SJCRH30 (cell line): ENCODE measurements at places on chromosomes 3 and 15. TPM values are rescaled to one million over a fixed set of nuclear protein-coding genes. Genes with fewer than 3 reads are reported as not detected.

Gene GABRR3
- 0.03 TPM in 1 of 2 replicates, not detected in the other for total RNA-seq

Gene GPR15
- not detected in 2 replicates for total RNA-seq

Gene SLC24A5
- total RNA-seq = not detected in 2 replicates

Gene FBXL22
- 0.10 and 0.34 TPM in 2 replicates for total RNA-seq

Gene HTR3C
- not detected in 2 replicates for total RNA-seq

Gene TOPAZ1
- 0.10 and 0.12 TPM in 2 replicates for total RNA-seq

DNA sequence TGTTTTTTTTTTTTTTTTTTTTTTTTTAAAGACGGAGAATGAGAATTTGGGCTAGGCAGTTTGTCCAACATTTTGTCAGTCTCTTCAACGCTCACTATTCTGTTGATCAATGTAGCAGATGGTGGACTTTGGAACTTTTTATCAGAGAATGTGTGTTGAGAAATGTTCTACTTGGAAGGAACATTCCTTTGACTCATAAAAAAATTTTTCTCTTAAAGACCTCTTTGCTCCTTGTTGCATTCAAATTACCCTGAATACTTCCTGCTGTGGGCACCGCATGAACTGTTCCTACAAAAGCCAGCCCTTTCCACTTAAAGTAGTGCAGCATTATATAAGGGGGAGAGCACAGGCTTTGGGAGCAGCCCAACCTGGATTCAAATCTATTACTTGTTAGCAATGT lies 182.9 kb downstream of the AKAP13 start:
- no peak for DNase-seq
- no peaks in the 10 kb centered on the region for H3K27me3 ChIP-seq
- H3K36me3 ChIP-seq = 0 out of 2 replicates have a peak, but pooled peaks cover 5% of the 10 kb centered on the region
- no peak overlapping the region for H3K27ac ChIP-seq

GRCh38 chr3:96510334-96510733 lies 304.1 kb upstream of the EPHA6 start:
- no peak overlapping the region for H3K4me3 ChIP-seq
- no peak overlapping the region for H3K27ac ChIP-seq
- H3K36me3 ChIP-seq = no peaks in the 10 kb centered on the region
- no peaks in the 10 kb centered on the region for H3K4me1 ChIP-seq

- peak overlapping the region; percentile 71 for H3K4me3 ChIP-seq
- H3K27ac ChIP-seq = peak overlapping the region; percentile 91
- H3K36me3 ChIP-seq = peaks cover 10% of the 10 kb centered on the region; the same call in 1 of the 2 replicates
- H3K27me3 ChIP-seq = no peaks in the 10 kb centered on the region
- no peaks in the 10 kb centered on the region for H3K4me1 ChIP-seq
Observed at GRCh38 chr3:57756528-57757401, 656 bp downstream of the SLMAP start.

DNA sequence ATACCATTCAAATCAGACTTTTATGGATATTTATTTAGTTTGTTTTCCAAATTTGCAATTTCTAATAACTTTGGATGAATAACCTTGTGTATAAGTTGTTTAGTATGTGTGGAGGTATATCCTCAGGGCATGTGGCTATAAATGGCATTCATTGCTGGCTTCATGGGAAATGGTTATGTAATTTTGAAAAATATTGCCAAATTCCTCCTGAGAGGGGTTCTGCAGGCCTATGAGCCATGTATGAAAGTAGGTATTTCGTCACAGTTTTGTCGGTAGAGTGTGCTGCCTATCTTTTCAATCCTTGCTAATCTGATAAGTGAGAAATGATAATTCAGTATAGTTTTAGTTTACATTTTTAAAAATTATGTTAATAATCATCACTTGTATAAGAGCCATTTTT lies 256.4 kb upstream of the ZNF385D start:
- H3K4me3 ChIP-seq = no peak overlapping the region
- no peak for DNase-seq
- H3K4me1 ChIP-seq = no peaks in the 10 kb centered on the region
- no peak overlapping the region for H3K27ac ChIP-seq

GRCh38 chr15:87573039-87573438 lies 683.5 kb downstream of the NTRK3 start:
- H3K27ac ChIP-seq = no peak overlapping the region
- no peaks in the 10 kb centered on the region for H3K4me1 ChIP-seq
- no peak for DNase-seq
- no peak overlapping the region for H3K4me3 ChIP-seq
- H3K27me3 ChIP-seq = no peaks in the 10 kb centered on the region

GRCh38 chr3:49279376-49279775 lies 2.3 kb upstream of the C3orf62 start:
- peaks cover 38% of the 10 kb centered on the region for H3K36me3 ChIP-seq
- no peak overlapping the region for H3K4me3 ChIP-seq
- H3K27me3 ChIP-seq = no peaks in the 10 kb centered on the region
- H3K4me1 ChIP-seq = no peaks in the 10 kb centered on the region

- no peaks in the 10 kb centered on the region for H3K27me3 ChIP-seq
- H3K36me3 ChIP-seq = no peaks in the 10 kb centered on the region
- H3K4me3 ChIP-seq = no peak overlapping the region
- DNase-seq = no peak
- H3K27ac ChIP-seq = no peak overlapping the region
Observed at GRCh38 chr3:16378920-16379319, 113.9 kb downstream of the OXNAD1 start.

- no peak overlapping the region for H3K4me3 ChIP-seq
- H3K4me1 ChIP-seq = no peaks in the 10 kb centered on the region
- no peaks in the 10 kb centered on the region for H3K27me3 ChIP-seq
- no peak overlapping the region for H3K27ac ChIP-seq
- DNase-seq = no peak
Observed at GRCh38 chr15:94494732-94495131, 263.4 kb downstream of the MCTP2 start.

DNA sequence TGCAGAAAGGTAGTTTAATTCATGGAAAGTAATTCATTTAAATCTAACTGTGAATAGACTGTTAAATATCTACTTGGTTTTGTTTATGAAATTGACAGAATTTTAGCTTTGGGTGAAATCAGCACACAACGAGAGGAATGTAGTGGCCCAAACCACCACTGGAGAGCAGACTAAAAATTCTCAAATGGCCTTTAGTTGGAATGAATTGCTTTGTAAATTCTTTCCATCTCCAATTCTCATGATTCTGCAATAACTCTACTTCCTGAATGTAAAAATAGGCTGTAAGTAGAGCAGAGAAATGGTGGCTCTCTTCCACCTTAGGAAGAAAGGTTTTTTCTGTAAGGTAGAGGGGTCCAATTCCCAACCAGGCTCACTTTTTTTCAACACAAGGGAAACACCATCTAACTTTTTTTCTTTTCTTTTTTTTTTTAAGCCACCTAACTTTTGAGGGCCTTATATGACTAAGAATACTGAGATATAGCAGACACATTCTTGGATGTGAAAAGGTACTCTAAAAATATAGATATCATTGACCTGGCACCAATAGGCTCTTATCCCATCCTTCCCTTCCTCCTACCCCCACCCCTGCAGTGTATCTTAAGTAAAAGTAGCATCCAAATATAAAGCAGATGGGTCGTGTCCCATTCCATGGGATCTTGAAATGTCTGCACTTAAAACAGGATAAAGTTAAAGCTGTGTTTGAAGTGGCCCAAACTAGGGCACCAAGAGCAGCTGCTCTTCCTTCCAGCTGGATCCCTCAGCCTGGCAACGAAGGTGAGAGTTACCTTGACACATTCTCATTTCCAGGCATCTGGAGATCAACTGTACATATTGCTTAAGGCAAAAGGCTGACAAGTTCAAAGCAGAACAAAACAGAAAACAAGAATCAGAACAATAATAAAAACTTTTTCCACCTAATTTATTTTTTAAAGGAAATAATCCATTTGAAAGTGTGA lies 194.1 kb downstream of the TPRG1 start:
- no peak for DNase-seq
- no peaks in the 10 kb centered on the region for H3K27me3 ChIP-seq
- peaks cover 4% of the 10 kb centered on the region; the same call in 1 of the 2 replicates for H3K4me1 ChIP-seq
- H3K36me3 ChIP-seq = no peaks in the 10 kb centered on the region
- no peak overlapping the region for H3K27ac ChIP-seq

GRCh38 chr3:197791892-197792647 lies 1.0 kb downstream of the LRCH3 start:
- peak; percentile 54 for DNase-seq
- peak overlapping the region; percentile 92 for H3K4me3 ChIP-seq
- peaks cover 7% of the 10 kb centered on the region; the same call in 1 of the 2 replicates for H3K4me1 ChIP-seq
- no peaks in the 10 kb centered on the region for H3K27me3 ChIP-seq
- no peaks in the 10 kb centered on the region for H3K36me3 ChIP-seq

DNA sequence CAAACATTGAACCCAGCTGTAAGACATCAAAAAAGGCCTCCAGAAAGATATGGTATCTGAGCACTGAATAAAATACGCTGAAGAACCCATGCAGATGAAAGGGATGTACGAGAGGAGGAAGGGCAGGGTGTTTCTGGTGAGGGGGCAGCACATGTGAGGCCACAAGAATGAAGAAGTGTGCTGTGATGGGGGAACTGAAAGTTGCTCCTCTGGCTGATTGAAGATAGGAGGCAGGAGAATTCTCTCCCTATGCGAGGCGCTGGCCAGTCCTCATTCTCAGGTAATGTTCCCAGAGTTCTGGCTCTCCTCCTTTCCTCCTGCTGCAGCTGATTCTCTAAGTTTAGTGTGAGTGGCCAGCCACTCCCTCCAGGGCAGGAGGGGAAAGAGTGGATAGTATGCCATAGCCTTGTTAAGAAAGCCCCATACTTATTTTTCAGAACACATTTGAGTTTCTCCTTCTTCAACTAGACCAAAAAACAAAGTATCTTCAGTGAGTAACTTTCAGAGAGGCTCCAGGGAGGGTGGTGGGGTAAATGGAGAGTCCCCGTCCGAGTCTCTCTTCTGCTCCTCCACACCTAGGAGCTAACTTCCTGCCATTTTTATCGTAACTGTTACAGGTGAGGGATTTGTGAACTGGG lies 26.9 kb upstream of the MYO1E start:
- H3K27ac ChIP-seq = no peak overlapping the region
- DNase-seq = no peak
- H3K36me3 ChIP-seq = no peaks in the 10 kb centered on the region
- H3K27me3 ChIP-seq = 0 out of 2 replicates have a peak, but pooled peaks cover 4% of the 10 kb centered on the region
- no peak overlapping the region for H3K4me3 ChIP-seq

DNA sequence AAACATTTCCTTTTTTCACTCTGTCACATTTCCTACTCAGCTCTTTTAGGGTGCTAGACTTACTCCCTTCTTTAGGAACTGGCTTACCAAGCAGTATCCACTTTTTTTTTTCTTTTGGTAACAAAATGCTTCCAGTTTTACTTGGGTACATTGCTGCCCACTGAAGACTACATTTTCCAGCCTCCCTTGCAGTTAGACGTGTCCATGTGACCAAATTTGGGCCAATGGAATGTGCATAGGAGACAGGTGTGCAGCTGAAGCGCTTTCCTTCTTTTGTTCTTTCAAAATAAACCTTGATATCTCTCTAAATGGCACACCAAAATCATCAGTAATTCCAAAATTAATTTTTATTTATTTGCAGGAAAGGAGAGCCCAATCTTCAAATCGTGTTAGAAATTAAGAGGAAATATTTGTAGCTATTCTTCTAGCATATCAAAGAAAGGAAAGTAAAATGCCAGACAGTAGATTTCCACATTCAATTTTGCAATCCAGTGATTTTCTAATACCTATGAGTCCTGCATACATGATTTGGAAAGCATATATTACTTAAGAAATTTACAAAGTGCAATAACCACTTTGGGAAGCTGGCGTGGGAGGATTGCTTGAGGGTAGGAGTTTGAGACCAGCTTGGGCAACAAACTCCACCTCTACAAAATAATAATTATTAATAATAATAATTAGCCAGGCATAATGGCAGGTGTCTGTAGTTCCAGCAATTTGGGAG lies 422.0 kb upstream of the FRG2C start:
- DNase-seq = peak; percentile 3
- no peak overlapping the region for H3K27ac ChIP-seq
- no peaks in the 10 kb centered on the region for H3K27me3 ChIP-seq
- H3K36me3 ChIP-seq = no peaks in the 10 kb centered on the region
- no peak overlapping the region for H3K4me3 ChIP-seq
- H3K4me1 ChIP-seq = no peaks in the 10 kb centered on the region

GRCh38 chr3:152524198-152525140 lies 255.7 kb downstream of the MBNL1 start:
- no peaks in the 10 kb centered on the region for H3K4me1 ChIP-seq
- DNase-seq = peak; percentile 66
- H3K27ac ChIP-seq = no peak overlapping the region
- H3K4me3 ChIP-seq = no peak overlapping the region
- no peaks in the 10 kb centered on the region for H3K36me3 ChIP-seq

GRCh38 chr3:104717828-104718196 lies 648.9 kb upstream of the ALCAM start:
- no peaks in the 10 kb centered on the region for H3K27me3 ChIP-seq
- H3K27ac ChIP-seq = no peak overlapping the region
- no peak overlapping the region for H3K4me3 ChIP-seq

- no peak for DNase-seq
- no peak overlapping the region for H3K4me3 ChIP-seq
- no peak overlapping the region for H3K27ac ChIP-seq
- H3K4me1 ChIP-seq = no peaks in the 10 kb centered on the region
- no peaks in the 10 kb centered on the region for H3K36me3 ChIP-seq
Observed at GRCh38 chr3:21747376-21747775, 3.6 kb downstream of the ZNF385D start.

GRCh38 chr3:179149406-179149867 lies 1.3 kb downstream of the PIK3CA start:
- no peaks in the 10 kb centered on the region for H3K36me3 ChIP-seq
- no peaks in the 10 kb centered on the region for H3K27me3 ChIP-seq
- peak; percentile 34 for DNase-seq
- H3K27ac ChIP-seq = peak overlapping the region; percentile 77; the same call in 1 of the 2 replicates

DNA sequence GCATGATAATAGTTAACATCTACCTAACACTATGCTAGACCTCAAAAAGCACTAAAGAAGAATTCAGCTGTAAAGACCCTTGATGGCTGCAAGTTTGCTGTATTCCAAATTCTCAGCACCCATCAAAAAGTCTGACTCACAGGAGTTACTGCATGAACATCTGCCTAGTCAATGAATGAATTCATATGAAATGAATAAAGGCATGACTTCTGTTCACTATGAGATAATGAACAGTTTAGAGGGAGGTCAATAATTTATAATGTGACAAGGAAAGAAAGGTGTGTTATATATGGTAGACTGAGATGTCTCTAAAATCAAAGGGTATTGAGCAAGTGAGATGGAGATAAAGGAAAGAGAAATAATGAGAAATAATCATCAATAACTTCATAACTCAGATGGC lies 508.2 kb upstream of the TGFBR2 start:
- no peaks in the 10 kb centered on the region for H3K36me3 ChIP-seq
- no peaks in the 10 kb centered on the region for H3K4me1 ChIP-seq
- no peaks in the 10 kb centered on the region for H3K27me3 ChIP-seq
- H3K27ac ChIP-seq = no peak overlapping the region

- no peak overlapping the region for H3K27ac ChIP-seq
- no peak overlapping the region for H3K4me3 ChIP-seq
- H3K27me3 ChIP-seq = no peaks in the 10 kb centered on the region
- no peaks in the 10 kb centered on the region for H3K36me3 ChIP-seq
- H3K4me1 ChIP-seq = no peaks in the 10 kb centered on the region
Observed at GRCh38 chr3:181868576-181869082, 156.9 kb downstream of the SOX2 start.
